GM06990 (cell line): ENCODE measurements at places on chromosomes 1 and 21.
A peak's percentile ranks its signal among the peaks of the same experiment; 100 is the strongest.

- peak; percentile 87 for DNase-seq
Measured at GRCh38 chr21:44012474-44013379, 618 bp downstream of the TRAPPC10 start.

DNA sequence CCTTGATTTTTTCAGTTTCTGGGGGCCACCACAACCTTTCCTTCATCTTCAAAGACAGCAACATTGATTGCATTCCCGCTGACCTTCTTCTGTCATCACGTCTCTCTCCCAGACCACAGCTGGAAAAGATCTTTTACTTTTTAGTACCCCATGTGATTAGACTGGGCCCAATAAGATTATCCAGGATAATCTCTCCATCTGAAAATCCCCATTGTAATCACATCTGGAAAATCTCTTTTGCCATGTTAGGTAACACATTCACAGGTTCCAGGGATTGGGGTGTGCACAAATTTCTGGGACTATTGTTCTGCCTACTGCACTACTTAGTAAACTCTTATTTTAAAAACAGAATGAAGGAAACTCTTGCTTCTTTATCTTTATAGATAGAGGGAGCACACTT lies 47.1 kb upstream of the INSL5 start:
- DNase-seq: no peak

DNA sequence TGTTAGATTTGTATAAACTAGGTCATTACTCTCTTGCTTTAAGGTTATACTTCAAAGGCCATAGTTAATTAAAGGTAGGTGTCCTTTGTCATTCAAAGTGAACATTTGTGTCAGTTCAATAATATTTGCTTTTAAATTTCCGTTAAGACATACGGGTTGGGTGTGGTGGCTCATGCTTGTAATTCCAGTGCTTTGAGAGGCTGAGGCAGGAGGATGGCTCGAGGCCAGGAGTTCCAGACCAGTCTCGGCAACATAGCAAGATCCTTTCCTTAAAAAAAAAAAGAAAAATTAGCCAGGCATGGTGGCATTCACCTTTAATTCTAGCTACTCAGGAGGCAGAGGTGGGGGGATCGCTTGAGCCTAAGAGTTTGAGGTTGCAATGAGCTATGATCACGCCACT lies 80.4 kb downstream of the KIF26B start:
- no peak for DNase-seq

DNA sequence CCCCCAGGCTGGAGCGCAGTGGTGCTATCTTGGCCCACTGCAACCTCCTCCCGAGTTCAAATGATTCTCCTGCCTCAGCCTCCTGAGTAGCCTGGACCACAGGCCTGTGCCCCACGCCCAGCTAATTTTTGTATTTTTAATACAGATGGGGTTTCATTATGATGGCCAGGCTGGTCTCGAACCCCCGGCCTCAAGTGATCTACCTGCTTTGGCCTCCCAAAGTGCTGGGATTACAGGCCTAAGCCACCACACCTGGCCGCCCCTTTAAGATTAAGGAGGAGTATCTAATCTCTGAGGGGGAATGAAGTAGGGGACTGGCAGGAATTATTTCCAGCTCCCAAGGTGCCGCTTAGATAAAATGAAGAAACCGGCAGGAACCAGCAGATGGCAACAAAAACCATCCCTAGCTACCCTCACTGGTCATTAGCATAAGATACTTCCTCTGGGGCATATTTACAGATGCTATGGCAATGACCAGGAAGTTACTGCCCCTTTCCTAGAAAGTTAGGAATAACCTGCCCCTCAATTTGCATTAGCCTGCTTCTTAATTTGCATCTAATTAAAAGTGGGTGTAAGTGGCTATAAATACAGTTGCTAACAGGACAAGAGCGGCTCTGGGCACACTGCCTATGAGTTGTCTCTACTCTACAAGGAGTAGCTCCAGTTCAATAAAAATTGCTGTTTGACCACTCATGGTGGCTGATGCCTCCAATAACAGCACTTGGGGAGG lies 7.1 kb upstream of the NSUN4 start:
- peak; percentile 48 for DNase-seq

GRCh38 chr1:46411601-46412341 lies 17.7 kb downstream of the FAAH start:
- DNase-seq: no peak

- DNase-seq: no peak
Measured at GRCh38 chr1:210250665-210250997, 18.0 kb downstream of the SERTAD4 start.

- no peak for DNase-seq
Measured at GRCh38 chr1:76593141-76593540, 274.1 kb upstream of the ST6GALNAC5 start.

- no peak for DNase-seq
Measured at GRCh38 chr1:1024149-1024770, 4.3 kb downstream of the AGRN start.

DNA sequence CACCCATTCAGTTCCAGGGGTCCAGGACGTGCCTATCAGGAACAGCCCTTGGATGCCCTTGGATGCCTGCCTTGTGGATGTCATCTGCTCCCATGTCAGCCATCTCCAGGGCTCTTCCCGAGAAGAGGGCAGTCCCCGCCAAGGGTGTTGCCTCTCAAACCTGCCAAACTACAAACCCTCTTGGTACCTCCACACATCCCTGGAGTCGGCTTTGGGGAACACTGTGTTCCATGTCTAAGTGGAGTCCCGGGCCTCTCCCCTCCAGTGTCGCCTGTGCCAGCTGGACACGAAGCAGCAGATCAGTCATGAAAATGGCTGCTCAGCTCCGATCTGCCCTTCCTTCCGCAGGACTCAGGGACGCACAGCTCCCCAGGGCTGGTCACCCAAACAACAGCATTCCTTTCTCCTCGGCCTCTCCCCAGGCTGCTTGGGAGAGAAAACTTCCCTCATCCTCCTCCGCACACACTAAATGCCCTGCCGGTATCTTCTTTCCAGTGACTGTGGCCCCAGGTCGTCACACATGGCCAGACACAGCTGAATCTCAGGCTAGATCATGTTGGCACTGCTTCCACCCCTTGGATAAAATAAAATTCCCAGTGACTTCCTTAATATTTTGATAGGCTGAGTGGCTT lies 53.4 kb downstream of the GALNT2 start:
- no peak for DNase-seq

DNA sequence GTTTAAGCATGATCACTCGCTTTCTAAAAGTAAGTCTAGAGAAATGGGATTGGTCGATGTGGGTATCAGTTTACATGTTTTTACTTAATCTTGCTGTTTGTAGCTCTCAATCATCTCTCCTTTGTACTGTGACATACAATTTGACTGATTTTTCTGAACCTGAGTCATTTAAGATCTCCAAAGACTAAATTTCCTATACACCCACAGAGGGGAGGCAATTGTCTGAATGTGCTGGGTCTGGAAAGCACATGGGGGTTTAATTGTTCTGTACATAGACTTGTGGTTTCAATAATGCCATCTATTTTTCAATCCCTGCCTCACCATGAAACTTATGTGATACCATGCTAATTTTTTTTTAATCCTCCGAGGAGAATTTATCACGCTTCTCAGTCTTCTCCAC lies 65.8 kb downstream of the USP25 start:
- no peak for DNase-seq

DNA sequence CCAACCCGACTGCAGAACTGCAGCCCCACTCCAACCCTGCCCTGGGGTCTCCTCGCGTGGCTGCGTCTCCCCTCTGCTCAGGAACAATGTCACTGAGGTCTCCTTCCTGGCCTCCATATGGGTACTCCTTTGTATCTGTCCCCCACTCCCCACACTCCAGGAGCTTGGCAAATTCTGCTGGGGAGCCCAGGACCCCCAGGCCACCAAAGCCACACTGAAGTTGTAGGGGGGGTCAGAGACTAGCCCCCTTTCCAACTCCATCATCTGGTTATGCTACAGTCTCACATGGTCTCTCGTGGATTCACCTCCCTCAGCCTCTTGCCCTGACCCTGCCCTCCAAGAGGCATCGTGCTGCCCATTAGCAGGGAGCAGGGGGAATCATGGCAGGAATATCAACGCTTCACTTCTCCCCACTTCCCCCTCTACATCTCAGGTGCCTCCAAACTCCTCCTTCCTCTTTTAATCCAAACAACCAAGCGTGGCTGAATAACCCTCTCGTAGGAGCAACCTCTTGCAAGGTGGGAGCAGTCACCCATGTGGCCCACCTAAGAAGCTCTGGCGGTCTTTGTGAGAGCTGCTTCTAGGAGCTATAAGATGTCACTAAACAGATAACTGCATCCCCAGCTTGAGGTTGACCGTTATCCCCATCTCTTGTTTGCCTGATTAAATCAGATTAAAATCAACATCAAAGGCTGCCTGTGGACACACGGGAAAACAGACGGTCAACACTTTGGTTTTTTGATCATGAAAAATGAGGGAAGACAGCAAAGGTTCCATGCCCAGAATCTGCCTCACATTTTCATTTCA lies 86.4 kb downstream of the MIS18A start:
- no peak for DNase-seq

DNA sequence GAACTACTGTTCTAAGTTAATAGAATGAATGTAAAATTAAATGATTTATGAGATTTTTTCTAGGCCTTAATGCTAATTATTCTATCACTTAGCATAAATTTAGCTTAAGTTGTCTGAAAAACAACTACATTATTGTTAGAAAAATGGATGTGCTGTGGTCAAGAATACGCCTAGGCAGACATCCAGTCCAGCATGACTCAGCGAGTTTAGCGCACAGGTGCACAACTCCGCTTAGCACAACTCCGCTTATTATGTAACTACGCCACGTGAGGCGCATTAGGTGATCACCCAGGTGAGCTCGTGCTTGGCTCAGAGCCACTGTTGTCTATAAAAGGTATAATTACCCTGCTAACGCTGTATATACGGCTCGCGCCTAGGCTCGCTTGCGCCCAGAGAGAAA lies 1043.6 kb upstream of the ADGRL4 start:
- no peak for DNase-seq

GRCh38 chr1:109477821-109478220 lies 5.9 kb upstream of the ATXN7L2 start:
- DNase-seq: no peak

DNA sequence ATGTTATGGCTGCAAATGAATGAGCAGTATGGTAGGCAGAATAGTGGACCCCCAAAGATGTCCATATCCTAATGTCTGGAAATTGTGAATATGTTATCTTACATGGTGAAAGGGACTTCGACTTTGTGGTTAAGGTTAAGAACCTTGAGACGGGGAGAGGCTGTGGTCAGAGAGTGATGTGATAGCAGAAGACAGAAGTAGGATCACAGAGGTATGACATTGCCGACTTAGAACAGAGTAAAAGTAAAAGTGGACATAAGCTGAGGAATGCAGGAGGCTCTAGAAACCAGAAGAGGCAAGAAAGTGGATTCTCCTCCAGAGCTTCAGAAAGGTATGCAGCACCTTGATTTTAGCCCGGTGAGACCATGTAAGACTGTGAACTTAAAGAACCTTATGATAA lies 74.6 kb downstream of the CTH start:
- DNase-seq: no peak

DNA sequence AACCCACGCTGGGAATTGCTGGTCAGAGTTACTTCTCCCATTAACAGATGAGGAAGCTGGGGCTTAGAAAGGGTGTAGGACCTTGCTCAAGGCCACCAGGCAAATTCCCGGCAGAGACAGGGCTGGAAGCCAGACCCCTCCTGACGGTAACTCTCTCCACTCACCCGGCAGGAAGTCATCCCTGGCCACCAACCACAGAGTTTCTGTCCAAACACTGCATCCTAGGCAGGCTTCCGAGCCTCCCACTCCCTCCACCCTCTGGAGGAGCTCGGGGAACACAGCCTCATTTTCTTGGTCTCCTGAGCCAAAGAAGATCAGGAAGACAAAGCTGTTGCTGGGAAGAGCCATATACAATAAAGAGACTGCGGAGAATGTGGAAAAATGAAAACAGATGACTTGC lies 25.0 kb upstream of the ZNF436 start:
- DNase-seq: no peak

- no peak for DNase-seq
Measured at GRCh38 chr21:41669533-41669830, 97.4 kb downstream of the RIPK4 start.

DNA sequence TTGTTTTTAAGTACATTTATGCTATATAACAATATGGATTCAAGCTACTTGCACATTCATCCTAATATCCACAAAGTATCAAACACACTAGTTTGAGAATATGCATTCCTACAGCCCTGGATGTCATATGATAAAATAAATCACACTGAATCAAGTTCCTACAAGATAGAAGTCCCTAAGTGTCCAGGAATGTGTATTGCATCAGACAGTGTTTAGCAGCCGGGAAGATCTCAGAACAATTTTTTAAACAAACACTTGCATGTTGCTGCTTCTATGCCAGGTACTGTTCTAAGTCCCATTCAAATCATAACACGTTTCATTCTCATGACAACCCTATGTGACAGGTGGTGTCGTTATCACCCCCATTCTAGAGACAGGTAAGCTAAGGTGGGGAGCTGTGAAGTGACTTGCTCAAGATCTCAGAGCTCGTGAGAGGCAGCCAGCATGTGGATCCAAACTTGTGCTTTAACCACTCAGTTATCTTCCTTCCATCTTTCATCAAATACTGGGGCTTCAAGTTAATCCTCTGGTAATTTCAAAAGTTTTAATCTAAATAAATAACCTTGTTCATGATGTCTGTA lies 68.3 kb upstream of the KIF26B start:
- DNase-seq: no peak

GRCh38 chr1:233477359-233477758 lies 136.5 kb upstream of the KCNK1 start:
- no peak for DNase-seq

GRCh38 chr1:193767886-193768285 lies 581.5 kb upstream of the B3GALT2 start:
- DNase-seq: no peak

DNA sequence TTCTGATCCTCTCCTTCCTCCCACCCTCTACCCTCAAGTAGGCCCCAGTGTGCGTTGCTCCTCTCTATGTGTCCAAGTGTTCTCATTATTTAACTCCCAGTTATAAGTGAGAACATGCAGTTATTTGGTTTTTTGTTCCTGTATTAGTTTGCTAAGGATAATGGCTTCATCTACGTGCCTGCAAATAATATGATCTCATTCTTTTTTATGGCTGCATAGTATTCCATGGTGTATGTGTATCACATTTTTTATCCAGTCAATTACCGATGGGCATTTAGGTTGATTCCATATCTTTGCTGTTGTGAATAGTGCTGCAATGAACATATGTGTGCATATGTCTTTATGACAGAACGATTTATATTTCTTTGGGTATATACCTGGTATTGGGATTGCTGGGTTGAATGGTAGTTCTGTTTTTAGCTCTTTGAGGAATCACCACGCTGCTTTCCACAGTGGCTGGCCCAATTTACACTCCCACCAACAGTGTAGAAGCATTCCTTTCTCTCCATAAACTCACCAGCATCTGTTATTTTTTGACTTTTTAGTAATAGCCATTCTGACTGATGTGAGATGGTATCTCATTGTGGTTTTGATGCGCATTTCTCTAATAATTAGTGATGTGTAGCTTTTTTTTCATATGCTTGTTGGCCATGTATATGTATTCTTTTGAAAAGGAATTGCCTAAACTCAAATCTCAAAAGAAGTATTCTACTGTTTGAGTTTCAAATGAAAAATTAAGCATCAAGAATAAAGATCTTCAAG lies 116.9 kb downstream of the ETS2 start:
- no peak for DNase-seq
